ENCODE measurements at places on chromosomes 4 and X.

DNA sequence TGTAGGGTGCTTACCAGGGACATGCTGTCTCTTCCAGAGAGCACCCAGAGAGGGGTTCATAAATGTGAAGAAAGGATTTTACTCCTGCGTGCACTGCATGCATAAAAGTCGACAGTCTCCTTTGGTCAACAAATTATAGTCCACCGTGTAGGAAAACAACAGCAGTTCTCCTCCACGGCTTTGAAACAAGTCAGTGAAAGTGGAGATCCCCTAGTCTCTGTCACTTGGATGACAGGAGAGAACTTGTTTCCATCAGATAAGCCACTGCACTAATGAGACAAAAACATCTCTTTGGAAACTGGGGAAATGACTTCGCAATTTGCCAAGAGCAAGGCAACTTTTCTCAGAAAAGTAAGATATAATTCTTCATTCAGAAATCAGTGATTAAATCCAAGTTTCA is 9.7 kb downstream of the UNC5C start:
- no peak for DNase-seq

GRCh38 chrX:9728261-9728660 is 37.4 kb downstream of the GPR143 start:
- DNase-seq = no peak

- no peak for DNase-seq
These were observed 87.7 kb downstream of the FHDC1 start for GRCh38 chr4:153023692-153024394.

DNA sequence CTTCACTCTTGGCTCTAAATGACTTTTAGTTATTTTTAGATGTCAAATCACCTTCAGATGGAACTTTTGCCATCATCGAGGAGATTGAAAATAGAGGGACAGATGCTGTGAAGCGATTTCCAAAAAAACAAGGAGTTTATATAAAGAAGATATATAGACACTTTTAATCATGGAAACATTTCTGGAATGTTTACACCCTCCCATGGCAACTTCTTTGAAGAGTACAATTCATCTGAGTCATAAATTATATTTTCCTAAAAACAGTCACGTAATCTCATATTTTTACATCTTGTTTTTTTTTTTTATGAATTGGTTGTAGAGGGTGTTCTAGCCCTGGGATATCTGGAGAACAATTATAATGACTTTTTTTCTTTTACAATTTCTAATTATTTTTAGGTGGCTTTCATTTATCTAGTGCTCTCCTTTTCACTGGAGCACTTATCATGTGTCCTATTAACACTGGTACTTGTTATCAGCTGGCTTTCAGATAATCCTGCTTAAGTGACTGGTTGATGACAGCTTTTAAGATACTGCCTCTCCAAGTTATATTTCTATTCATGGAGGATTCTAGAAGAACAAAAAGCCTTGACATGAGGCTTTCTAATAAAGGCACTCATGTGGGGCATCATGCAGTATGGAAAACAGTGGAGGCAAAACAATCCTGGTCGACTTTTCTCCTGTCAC is 24.9 kb downstream of the PCDH7 start:
- no peak for DNase-seq

- DNase-seq = no peak
These were observed 143.3 kb downstream of the GPAT3 start for GRCh38 chr4:83679254-83679653.

- DNase-seq = no peak
These were observed 319.1 kb downstream of the GPAT3 start for GRCh38 chr4:83855044-83855443.

GRCh38 chr4:178480881-178481280 is 1038.6 kb upstream of the AGA start:
- DNase-seq = no peak

GRCh38 chr4:75135068-75135825 is 202.3 kb downstream of the PARM1 start:
- DNase-seq = no peak

GRCh38 chr4:144645631-144646522 is at the start of gene HHIP:
HHIP (plus strand) TSS chr4:144646156; CDS start chr4:144646676, 520 bp downstream.
- DNase-seq = peak; percentile 10

GRCh38 chrX:97401154-97401553 is 517.4 kb downstream of the RPA4 start:
- DNase-seq = no peak

DNA sequence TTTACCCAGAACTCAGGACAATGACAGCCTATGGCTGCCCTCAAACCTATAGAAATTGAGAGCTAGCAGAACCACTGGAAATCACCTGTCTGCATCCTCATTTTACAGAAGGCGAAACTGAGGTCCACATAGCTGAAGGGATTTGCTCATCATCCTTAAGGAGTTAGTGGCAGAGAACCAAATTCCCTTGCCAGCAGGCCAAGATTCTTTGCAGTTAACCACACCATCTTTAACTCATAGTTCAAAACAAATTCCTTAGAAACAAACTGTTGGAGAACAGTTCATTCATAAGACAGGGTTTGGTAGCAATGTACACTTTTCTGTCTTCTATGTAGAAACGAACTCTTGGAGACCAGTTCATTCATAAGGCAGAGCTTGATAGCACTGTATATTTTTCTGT is 37.9 kb upstream of the RAP2C start:
- DNase-seq = no peak

GRCh38 chr4:6507345-6507744 is 34.9 kb upstream of the PPP2R2C start:
- no peak for DNase-seq

DNA sequence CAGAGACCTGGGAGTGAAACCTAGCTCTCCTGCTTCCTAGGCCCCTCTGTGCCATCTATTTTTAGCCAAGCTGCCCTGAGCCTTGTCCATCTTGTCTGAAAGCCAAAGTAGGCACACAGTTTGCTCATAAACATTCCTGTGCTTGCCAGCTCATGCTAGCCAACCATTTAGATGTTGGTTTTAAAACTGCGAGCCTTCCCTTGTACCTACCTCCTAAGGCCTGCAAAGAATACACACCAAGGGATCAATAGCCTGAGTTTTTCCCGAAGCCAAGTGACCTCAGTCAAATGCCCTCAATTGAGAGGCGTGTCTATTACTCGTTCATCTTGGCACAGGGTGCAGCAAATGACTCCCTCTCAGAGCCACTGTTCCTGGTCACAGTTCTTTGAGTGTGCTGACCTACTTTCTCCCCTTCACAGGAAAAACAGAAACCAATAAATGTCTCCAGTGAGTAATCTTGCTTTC is 48.5 kb downstream of the ZCCHC12 start:
- DNase-seq = no peak

- DNase-seq = no peak
These were observed 60.7 kb downstream of the BLTP1 start for GRCh38 chr4:122212880-122213279.

- DNase-seq = no peak
These were observed 67.7 kb downstream of the TSC22D3 start for GRCh38 chrX:107707866-107708265.

DNA sequence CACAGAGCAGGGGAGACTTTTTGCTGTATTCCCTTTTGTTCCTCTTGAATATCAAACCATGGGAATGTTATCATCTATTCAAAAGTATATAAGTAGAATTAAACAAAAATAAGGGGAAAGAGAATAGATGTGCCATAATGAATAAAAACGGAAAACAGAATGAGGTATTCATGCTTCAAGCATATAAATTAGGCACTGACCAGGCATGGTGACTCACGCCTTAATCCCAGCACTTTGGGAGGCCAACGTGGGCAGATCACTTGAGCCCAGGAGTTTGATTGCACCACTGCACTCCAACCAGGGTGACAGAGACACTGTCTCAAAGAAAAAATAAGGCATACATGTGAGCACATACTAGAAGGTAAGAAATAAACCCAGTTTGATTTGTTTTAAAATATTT is 16.3 kb upstream of the NEUROG2 start:
- no peak for DNase-seq

DNA sequence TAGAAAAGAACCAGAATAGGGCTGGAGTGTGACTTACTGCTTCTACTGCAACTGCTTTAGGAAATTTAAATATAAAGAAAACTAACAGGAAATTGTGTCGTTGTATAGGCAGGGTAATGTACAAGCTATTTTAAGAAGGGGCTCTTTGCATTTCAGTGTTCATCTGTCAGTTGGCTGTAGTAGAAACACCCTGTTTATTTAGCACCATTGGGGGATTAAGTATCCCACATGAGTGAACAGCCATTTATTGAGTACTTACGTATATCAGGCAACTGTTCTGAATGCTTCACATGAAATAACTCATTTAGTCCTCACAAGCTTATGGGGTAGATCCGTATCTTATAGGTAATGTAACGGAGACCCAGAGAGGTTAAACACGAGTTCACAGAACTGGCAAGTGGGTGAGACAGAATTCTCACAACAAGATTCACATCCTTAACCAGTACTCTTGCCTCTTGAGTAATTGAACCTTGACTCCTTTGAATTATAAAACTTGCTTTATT is 23.9 kb downstream of the STIM2 start:
- DNase-seq = no peak

DNA sequence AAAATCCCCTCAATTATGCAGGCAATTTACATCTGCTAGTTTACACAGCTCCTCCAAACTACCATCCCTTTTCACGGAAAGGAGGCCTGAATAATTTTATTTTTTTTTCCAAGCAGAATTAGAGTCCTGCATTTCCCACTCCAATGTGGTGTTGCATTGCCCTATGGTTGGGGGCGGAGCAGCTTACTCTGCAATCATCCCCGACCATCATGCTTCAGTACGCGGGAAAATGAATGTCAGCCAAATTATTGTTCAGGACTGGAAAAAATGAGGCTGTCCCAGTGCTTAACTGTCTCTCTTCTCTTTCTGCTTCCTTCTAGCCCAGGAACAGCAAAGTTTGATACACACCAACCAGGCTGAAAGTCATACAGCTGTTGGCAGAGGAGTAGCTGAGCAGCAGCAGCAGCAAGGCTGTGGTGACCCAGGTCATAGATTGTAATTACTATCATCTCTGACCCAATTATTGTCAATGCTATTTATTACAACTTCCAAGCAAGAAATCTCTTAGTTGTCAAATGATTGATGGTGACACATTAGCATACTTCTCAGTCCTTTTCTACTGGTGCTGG is 28.3 kb downstream of the MMRN1 start:
- DNase-seq = no peak

DNA sequence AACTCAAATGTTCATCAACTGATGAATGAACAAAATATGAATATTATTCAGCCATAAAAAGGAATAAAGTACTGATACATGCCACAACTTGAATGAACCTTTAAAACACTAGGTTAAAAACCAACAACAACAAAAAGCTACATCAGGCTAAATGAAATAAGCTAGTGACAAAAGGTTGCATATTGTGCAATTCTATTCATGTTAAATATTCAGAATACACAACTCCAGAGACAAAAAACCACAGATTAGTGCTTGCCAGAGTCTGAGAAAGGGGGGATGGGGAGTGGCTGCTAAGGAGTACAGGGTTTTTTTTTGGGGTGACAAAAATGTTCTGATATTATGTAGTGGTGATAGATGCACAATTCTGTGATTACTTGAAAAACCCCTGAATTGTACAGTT is 58.5 kb downstream of the HAUS3 start:
- DNase-seq = no peak

- DNase-seq = no peak
These were observed 1180.8 kb upstream of the PABPC4L start for GRCh38 chr4:135382280-135382959.

DNA sequence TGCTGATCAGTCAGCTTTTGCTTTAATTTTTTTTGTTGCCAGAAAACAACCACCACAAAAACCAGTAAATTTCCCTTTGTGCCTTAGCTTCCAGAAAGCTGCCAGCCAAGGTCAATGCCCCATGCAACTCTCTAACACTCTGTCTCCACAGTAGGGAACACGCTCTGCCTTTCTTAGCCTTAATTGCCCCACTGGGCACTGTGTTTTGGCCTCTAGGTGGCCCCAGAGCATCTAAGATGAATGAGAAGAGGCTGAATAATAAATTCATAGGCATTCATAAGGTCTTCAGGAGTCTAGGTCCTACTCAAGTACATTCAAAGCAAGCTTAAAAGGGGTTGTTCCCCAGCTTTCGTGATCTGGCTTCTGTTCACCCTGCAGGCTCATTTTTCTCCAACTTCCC is 57.7 kb upstream of the PASD1 start:
- DNase-seq = no peak

DNA sequence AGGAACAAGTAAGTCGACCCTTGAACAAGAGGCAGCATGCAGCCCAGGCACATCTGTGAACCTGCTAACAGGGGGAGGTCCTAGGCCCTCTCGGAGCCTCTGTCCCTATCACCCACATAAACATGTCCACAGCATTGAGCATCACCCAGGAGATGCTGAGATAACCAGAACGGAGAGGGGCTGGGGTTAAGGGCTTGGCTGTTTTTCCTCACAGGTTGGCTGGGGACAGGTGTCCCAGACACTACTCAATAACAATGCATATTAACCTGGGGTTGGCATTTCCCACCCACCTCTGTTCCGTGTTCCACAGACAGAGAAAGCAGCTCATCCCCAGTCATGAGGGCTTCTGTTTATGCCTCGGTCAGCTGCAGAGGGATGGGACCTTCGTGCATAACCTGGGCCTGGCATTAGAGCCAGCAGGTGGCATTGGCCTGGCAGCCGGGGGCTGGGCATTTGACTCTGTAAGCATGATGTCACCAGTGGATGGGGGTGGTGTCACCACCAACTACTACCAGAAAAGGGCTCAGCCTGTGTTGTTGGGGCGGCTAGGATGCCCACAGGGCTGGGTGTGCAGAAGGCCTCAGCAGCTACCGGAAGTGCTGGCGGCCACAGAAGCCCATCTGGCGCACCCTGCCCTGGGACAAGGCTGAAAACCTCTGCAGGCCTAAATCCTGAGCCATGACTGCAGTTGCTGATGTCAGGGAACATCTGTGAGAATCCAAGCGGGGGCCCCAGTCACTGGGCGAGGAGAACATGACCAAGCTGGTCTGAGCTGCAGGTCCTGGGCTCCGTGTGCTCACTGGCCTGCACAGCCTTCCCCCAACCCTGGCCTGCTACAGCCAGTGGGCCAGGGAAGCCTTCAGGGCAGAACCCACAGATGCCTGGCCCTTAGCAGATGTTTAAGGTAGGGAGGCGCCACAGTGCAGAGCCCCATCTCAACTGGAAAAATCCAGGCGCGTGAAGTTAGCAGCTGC is 351.4 kb downstream of the NR3C2 start:
- no peak for DNase-seq

- DNase-seq = no peak
These were observed 30.4 kb downstream of the SMAD1 start for GRCh38 chr4:145511913-145512522.

- no peak for DNase-seq
These were observed 157.9 kb downstream of the DCAF12L1 start for GRCh38 chrX:126394681-126395080.

- no peak for DNase-seq
These were observed 60.9 kb downstream of the SH2D1A start for GRCh38 chrX:124407226-124407625.

- no peak for DNase-seq
These were observed 152.7 kb downstream of the GABRB1 start for GRCh38 chr4:47184083-47184482.

DNA sequence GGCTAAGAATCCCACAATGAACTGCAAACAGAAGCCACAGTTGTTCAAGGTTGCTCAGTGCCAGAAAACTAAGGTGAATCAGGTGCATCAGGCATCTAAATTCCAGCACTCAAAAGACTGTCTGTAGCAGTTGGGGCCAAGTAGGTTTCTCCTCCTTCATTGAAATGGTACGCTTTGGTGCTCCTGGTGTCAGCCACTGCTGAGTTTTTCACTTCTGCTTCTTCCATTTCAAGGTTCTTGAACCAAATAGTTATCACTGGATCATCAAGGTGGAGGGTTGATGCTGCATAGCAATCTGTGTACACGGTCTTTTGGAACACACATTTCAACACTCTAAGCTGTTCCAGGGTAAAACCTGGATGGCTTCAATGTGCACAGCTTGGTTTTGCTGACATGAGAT is 74.4 kb downstream of the TMA16 start:
- no peak for DNase-seq

Data from activated CD4-positive, alpha-beta T cell treated with anti-CD3 and anti-CD28 coated beads, Interleukin-2, amount 50 U/mL, for 48 hours (primary cell).